ENCODE measurements at places on chromosomes 4 and X. TPM values are rescaled to one million over a fixed set of nuclear protein-coding genes. Genes with fewer than 3 reads are reported as not detected.

Gene CXXC4
- total RNA-seq = 0.74 TPM

GRCh38 chrX:118975831-118976598 is 1.6 kb downstream of the LONRF3 start:
- H3K4me3 ChIP-seq = peak overlapping the region; percentile 52
- peak overlapping the region; percentile 69 for H3K27ac ChIP-seq
- H3K27me3 ChIP-seq = no peaks in the 10 kb centered on the region

DNA sequence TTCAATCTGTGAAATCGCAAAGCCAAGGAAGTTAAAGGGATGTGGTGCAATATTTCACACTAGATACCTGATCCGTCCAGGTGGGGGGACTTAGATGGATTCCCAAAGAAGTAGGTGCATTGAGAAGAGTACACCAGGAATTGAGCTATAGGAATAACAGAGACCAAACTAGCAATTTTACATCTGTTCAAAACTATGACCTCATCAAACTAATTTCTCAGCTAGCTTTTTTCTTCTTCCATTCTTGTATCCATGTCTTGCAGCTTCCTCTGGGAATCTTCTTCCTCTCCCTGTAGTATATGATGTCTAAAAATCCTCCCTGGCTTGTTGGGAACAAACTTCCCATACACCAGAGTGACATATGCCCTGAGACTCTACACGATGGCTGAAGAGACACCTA is 51.0 kb upstream of the PTPN13 start:
- no peak overlapping the region for H3K27ac ChIP-seq
- no peaks in the 10 kb centered on the region for H3K27me3 ChIP-seq
- no peaks in the 10 kb centered on the region for H3K36me3 ChIP-seq
- H3K4me3 ChIP-seq = no peak overlapping the region

DNA sequence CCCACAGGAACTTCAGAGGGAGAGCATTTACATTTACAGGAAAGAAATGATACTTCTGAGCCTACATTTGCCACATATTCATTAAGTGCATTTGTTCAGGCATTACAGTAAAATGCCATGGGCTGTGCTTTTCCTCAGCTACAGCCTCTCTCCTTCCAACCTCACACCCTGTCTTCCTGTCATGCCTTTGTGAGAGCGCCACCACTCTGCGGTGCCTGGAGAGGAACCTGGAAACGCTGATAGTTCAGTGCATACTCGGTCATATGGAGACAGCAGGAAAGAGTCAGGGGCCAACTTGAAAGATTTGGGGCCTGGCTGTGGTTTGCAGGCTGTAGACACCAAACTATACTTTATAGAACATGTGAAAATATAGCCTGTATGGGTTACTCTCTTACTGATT is 40.5 kb downstream of the NFKB1 start:
- no peaks in the 10 kb centered on the region for H3K27me3 ChIP-seq
- no peak overlapping the region for H3K4me3 ChIP-seq
- peaks cover 11% of the 10 kb centered on the region for H3K4me1 ChIP-seq
- no peak for DNase-seq

Gene MAGEB5
- not detected for total RNA-seq

- no peak overlapping the region for H3K4me3 ChIP-seq
- H3K36me3 ChIP-seq = no peaks in the 10 kb centered on the region
- no peaks in the 10 kb centered on the region for H3K4me1 ChIP-seq
- DNase-seq = no peak
- H3K27me3 ChIP-seq = no peaks in the 10 kb centered on the region
Measured at GRCh38 chr4:173991316-173991715, 292.2 kb downstream of the FBXO8 start.

Gene RTL3
- not detected for total RNA-seq

GRCh38 chrX:74179071-74179470 is 124.9 kb upstream of the ZCCHC13 start:
- no peak for DNase-seq
- peak overlapping the region; percentile 13 for H3K27ac ChIP-seq
- H3K4me3 ChIP-seq = no peak overlapping the region

DNA sequence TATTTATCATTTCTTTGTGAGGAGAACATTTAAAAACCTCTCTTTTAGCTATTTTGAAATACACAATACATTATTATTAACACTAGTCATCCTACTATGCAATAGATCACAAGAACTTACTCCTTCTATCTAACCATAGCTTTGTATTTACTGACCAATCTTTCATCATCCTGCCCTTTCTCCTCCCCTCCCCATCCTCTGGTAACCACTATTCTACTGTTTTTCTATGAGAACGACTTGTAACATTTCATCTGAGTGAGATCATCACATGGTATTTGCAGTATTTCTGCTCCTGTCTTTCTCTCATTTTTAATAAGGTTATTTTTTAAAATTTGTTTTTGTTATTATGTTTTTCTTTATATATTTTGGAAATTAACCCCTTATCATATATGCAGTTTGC is 331.8 kb downstream of the TEX13C start:
- H3K27me3 ChIP-seq = no peaks in the 10 kb centered on the region
- H3K4me3 ChIP-seq = no peak overlapping the region
- DNase-seq = no peak
- H3K4me1 ChIP-seq = no peaks in the 10 kb centered on the region
- no peak overlapping the region for H3K27ac ChIP-seq

DNA sequence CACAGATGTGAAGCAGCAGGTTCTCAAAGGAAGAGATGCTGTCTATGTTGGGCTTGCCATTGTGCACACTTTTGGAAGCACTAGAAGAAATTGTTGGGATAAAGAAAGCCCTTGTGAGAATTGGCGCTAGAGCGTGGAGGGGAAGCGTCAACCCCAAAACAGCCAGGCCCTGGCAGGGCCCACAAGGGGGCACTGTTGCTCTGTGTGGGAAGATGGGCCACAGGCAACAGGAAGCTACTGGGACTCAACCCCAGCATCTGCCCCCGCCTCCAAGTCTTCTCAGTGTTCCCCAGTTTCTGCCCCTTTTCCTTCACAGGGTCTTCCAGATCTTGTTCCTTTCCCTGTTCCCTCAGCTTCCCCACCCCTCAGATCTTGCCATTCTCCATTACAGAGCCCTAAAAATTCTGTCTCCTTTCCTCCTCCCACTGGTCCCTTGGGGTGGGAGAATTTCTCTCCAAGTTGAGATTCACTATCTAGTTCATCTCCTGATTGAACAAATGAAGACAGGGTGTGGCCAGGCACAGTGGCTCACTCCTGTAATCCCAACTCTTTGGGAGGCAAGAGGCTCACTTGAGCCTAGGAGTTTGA is 85.5 kb downstream of the STARD8 start:
- no peaks in the 10 kb centered on the region for H3K27me3 ChIP-seq
- H3K27ac ChIP-seq = no peak overlapping the region
- H3K36me3 ChIP-seq = no peaks in the 10 kb centered on the region

Gene GK
- total RNA-seq = 7.6 TPM

DNA sequence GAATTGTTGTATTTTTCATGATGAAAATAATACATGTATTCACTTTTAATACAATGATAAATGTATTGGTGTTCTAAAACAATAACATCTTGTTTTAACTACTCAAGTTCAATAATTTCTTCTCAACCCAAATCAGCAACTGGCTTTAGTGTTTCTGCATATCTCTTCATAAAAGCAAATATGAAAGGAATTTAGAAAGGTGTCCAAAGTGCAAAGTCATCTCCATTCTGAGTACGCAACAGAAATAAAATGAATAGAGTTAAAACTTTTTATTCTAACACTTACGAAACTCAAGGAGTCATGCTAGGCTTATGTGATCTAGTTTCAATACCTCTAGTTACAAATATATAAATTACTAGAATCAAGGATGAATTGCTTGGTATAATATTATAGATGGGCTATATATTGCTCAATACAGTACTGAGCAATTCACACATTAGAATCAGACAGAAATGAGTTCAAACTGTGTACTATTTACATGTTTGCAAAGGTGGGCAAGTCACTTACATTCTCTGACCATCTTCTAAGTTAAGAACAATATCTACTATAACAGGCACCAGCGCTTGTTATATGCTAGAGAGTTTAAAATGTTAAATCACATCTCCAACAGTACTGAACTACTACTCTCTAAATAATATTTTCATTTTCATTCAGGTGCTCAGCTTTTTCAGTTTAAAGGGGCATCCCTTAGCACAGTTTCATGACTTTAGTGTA is 51.5 kb downstream of the PPA2 start:
- H3K27ac ChIP-seq = no peak overlapping the region
- no peaks in the 10 kb centered on the region for H3K27me3 ChIP-seq
- no peak overlapping the region for H3K4me3 ChIP-seq
- no peak for DNase-seq
- no peaks in the 10 kb centered on the region for H3K36me3 ChIP-seq
- H3K4me1 ChIP-seq = no peaks in the 10 kb centered on the region

Gene RAB33A
- 0.98 TPM for total RNA-seq

Gene LAMP2
- total RNA-seq = 106 TPM

DNA sequence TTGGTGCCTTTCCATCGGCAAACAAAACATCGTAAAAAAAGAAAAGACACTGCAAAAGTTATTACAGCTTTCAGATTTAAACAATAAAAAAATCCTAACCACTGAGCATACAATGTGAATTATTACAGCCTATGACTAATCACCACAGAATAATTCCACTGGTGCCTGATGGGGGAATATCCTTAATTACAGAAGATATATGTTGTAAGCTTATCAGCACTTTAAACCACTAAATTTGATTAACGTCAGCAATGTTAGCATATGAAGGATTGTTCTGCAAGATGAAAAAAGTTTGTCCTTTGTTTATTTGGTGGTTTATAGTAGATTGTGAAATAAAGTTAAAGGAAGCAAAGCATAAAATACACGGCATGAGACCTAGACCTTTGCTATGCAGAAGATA is 210.2 kb upstream of the ADAMTS3 start:
- H3K36me3 ChIP-seq = no peaks in the 10 kb centered on the region
- no peak for DNase-seq
- no peak overlapping the region for H3K27ac ChIP-seq
- H3K4me3 ChIP-seq = no peak overlapping the region

Gene MAPK10
- 123 TPM for total RNA-seq

DNA sequence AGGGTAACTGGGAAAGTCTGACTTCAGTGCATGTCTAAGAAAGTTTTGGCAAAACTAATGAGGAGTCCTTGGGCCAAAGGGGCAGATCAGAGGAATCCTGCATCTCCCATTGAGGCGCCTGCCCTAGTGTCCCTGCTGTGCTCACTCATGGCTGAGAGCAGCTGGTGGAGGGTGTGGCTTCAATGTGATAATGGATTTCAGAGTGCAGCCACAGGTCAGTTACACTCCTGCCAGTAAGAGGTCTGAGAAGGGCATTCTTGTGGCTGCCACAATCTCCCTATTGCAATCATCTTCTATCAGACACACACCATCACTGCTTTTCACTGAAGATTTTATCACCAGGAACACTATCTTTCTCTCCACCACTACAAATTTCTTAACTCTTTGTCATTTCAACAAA is 457.1 kb downstream of the MID1IP1 start:
- no peaks in the 10 kb centered on the region for H3K4me1 ChIP-seq
- H3K27ac ChIP-seq = no peak overlapping the region
- H3K27me3 ChIP-seq = no peaks in the 10 kb centered on the region
- H3K36me3 ChIP-seq = no peaks in the 10 kb centered on the region
- DNase-seq = no peak

Gene MGST2
- 78.3 TPM for total RNA-seq

GRCh38 chr4:120549011-120549570 is 373.4 kb downstream of the PRDM5 start:
- DNase-seq = no peak
- H3K27ac ChIP-seq = no peak overlapping the region
- no peaks in the 10 kb centered on the region for H3K27me3 ChIP-seq

Gene PRKG2
- total RNA-seq = 0.49 TPM

- no peaks in the 10 kb centered on the region for H3K36me3 ChIP-seq
- H3K4me3 ChIP-seq = no peak overlapping the region
- no peak for DNase-seq
- no peak overlapping the region for H3K27ac ChIP-seq
- H3K4me1 ChIP-seq = no peaks in the 10 kb centered on the region
- H3K27me3 ChIP-seq = no peaks in the 10 kb centered on the region
Measured at GRCh38 chr4:28421221-28421620, 1560.6 kb downstream of the STIM2 start.

- H3K4me3 ChIP-seq = no peak overlapping the region
- no peaks in the 10 kb centered on the region for H3K27me3 ChIP-seq
- no peak overlapping the region for H3K27ac ChIP-seq
- H3K4me1 ChIP-seq = peaks cover 51% of the 10 kb centered on the region
- DNase-seq = no peak
- H3K36me3 ChIP-seq = no peaks in the 10 kb centered on the region
Measured at GRCh38 chr4:156941940-156942548, 29.6 kb downstream of the PDGFC start.

- H3K27me3 ChIP-seq = no peaks in the 10 kb centered on the region
- no peak for DNase-seq
- no peaks in the 10 kb centered on the region for H3K36me3 ChIP-seq
- no peak overlapping the region for H3K4me3 ChIP-seq
- H3K4me1 ChIP-seq = no peaks in the 10 kb centered on the region
Measured at GRCh38 chr4:8041172-8041571, 101.5 kb upstream of the AFAP1 start.

Gene CSAG1
- not detected for total RNA-seq

Gene SPANXA1
- total RNA-seq = not detected

- H3K36me3 ChIP-seq = no peaks in the 10 kb centered on the region
- H3K27me3 ChIP-seq = no peaks in the 10 kb centered on the region
- H3K4me3 ChIP-seq = no peak overlapping the region
Measured at GRCh38 chr4:26150948-26151347, 169.9 kb upstream of the RBPJ start.

DNA sequence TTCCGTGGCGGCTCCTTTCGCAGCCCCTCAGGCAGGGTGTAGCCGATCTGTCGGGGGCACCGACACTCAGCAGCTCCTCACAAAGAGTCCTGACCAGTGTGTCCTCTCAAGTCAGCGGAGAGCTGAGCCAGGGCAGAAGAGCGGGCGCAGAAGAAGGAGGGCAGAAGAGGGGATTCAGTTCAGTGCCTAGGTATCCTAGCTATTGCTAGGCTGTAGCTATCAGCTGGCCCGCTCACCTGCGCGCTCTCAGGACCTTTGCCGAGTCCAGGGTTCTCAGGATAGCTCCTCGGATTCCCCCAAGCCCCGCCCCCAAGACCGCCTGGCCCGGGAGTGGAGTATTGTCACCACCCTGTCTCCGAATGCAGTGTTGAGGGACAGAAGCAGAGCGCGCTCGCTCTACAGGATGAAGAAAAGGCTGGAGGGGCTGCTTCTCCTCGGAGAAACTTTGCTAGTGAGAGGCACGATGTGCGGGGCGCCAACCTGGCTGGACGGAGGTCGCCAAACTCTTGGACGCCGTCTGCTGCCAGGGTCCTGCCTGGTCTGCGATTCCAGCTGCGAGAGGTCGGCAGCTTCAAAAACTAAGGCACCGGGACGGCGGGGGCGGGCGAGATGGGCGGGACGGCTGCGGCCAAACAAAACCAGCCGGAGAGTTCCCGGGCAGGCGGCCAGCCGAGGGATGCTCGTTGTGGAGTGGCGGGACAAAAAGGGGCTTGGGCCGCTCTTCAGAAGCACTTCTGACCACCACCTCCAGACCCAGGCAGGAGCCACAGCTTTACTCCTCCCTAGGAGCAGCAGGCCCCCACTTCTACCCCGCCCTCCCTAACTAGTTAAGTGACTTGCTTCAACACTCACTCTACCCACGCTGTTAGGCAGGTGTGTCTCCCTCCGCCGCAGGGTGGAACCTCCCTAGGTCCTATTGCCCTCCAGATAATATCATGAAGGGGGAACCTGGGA is at the start of gene XKRX:
XKRX (minus strand) TSS at position 258 of the 954 bp plus-strand sequence. CDS start 613 bp downstream, outside the sequence.
- no peaks in the 10 kb centered on the region for H3K36me3 ChIP-seq
- no peaks in the 10 kb centered on the region for H3K4me1 ChIP-seq
- no peak for DNase-seq
- H3K27me3 ChIP-seq = no peaks in the 10 kb centered on the region
- H3K27ac ChIP-seq = no peak within 1 kb of the TSS

All from vagina (tissue), 2 donors.